ENCODE measurements at places on chromosomes 6 and 20. TPM values are rescaled to one million over a fixed set of nuclear protein-coding genes. Genes with fewer than 3 reads are reported as not detected.

ANKRD66 gene
- total RNA-seq = not detected

FBXO30 gene
- total RNA-seq = 8.0 TPM

EDN1 gene
- 376 TPM for total RNA-seq

CABLES2 gene
- 7.8 TPM for total RNA-seq

PRND gene
- total RNA-seq = 67.7 TPM

PNLDC1 gene
- total RNA-seq = not detected

RGS19 gene
- 32.6 TPM for total RNA-seq

GRCh38 chr6:18763086-18763485 lies 375.9 kb downstream of the RNF144B start:
- DNase-seq = no peak

DNA sequence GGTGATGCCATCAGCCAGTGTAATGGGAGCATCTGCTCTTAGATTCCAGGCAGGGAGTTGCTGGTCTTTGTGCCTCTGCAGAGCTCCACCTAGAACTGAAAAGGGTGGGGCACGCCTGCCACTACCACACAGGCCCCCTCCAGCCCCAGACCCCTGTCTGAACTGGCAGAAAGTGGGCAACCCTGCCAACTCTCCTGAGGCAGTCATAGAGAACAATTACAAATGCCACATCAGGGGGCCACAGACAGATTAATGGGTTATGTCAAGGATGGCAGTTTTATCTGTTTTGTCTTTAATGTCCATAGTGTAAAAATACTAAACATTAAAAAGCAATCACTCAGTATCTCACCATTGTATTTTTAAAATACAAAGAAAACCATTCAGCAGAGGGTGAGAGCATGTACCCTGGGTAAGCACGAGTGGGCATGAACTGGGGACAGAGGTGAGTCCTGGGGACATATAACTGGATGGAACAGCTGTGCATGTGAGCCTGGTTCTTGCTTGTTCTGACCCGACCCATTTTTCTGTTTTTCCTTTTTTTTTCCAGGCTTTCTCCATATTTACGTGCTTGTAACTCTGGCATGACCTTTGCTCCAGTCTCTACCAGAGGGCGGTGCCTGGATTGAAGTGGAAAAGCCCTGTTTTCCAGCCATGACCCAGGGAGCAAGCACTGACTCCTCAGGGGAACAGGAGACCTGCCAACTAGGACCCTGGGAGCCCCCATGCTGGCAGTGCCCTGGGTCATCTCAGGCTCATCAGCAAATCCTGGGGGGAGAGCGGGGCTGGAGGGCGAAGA lies 8.2 kb downstream of the TRAF3IP2 start:
- DNase-seq = no peak

- no peak for DNase-seq
These were observed 667.9 kb downstream of the EPM2A start for GRCh38 chr6:145067430-145067829.

GRCh38 chr6:154567695-154568220 lies 57.3 kb upstream of the CNKSR3 start:
- DNase-seq = no peak

GRCh38 chr6:30160785-30161531 lies at the start of gene TRIM10:
Gene TRIM10 (minus strand): TSS chr6:30161211. CDS start chr6:30160858, 353 bp downstream.
- DNase-seq = no peak

DNA sequence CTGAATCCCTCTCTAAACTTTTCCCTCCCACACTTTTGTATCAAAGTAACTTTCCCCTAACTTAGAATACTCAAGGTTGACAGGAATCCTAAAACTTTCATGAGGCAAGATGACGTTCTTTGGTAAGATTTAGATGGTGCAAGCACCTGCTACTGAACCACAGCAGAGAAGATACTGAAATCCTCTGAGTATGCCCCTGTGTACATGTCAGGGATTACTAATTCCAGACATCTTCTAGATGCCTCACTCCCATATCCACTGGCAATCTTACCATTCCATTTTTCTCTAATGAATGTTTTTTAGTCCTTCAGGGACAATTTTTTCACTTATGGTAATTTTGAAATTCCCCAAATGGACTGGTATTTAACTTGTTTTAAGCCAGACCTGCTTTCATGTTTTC lies 9.1 kb downstream of the APOBEC2 start:
- DNase-seq = no peak

DNA sequence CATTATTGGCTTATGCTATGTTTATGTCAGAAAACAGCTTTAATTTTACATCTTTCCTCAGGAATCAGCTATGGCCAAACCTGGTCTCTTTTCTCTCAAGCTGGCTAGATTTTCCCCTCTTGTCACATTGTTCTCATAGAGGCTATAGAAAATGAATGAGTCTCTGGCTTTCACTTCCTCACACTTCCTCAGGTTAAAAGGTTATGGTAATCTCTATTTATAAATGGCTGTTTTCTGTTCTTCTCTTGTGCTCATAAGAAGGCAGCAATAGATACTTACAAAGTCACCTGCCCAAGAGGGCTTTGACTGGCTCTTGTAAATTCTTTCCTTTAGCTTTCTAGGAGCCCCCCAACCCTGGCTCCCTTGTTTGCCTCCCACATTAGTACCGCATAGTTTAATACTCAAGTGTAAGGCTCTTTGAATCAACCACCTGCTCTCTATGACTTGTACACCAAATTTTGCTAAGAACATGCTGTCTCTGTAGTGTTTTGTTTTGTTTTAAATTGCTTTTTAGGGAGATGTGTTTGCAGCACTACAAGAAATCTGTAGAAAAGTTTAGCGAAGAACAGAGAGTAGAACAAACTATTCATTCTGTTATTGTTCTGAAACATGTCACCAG lies 897.4 kb upstream of the CITED2 start:
- DNase-seq = peak; percentile 9

DNA sequence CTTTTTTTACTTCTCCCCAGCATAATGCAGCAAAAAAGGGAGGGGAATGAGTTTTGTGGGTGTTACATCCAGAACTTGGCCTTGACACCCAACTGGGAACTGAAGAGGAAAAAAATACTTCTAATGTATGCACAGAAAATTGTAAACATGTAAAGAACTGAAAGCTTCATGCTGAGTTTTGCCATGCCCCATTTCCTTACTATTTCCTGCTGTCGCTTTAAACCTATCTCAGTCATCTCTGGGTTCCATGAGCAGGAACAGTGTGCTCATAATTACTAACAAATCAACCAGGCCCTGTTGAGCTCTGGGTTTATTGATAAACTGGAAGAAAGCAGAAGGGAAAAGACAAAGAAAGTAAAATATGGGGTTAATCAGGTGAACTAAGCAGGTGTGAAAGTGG lies 14.2 kb downstream of the TFAP2B start:
- DNase-seq = no peak

- no peak for DNase-seq
These were observed 21.4 kb upstream of the CARMIL1 start for GRCh38 chr6:25257686-25258348.

GRCh38 chr6:137777687-137778075 lies 89.4 kb upstream of the TNFAIP3 start:
- no peak for DNase-seq

DNA sequence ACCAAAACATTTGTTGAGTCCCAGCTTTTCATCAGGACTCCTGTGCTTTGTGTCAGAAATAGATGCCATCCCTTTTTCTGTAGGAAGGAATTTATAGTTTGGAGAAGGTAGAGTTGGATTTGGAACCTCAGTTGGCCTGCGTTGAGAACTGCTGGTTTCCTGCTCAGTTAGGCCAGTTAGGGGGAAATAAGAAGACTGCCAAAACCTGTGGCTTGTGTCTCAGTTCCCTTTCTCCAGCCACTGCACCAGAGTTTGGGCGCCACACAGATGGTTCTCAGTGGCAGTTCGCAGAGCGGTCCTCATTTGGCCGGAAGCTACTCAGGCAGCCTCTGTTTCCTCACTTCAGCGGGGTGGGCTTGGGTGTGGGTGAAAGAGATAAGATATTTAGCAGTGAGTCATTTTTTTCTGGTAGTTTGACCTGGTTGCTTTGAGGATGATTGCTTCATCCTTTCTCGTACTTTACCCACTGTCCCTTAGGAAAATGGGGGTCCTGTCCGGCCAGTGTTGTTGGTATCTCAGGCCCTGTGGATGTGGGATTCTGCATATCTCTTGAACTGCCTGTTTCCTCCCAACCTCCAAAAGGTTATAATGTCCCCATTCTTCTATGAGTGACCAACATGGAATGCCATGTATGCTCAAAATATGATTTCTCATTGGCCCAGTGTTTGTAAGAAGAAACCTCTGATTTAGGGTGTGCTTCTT lies 53.7 kb downstream of the JARID2 start:
- DNase-seq = no peak

- DNase-seq = peak; percentile 47
These were observed 7.7 kb upstream of the KLHL31 start for GRCh38 chr6:53673162-53673727.

GRCh38 chr6:96301781-96302180 lies 219.8 kb upstream of the UFL1 start:
- no peak for DNase-seq

DNA sequence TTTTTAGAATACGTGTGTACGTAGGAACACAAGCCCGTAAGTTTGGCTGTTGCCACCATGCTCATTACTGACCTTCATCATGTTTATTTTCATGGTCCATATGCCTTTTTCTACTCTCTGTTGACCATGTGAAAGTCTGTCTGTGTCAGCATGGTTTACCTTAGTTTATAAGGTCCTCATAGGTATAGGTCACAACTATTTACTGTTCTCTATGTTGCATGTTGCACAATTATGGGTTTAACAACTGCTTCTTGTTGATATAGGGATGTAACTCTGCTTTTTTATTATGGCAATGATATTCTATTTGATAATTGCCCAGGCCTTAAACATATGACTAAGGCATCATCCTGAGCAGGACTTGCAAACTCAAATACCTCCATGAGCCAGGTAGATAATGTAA lies 13.4 kb upstream of the RANBP9 start:
- no peak for DNase-seq

DNA sequence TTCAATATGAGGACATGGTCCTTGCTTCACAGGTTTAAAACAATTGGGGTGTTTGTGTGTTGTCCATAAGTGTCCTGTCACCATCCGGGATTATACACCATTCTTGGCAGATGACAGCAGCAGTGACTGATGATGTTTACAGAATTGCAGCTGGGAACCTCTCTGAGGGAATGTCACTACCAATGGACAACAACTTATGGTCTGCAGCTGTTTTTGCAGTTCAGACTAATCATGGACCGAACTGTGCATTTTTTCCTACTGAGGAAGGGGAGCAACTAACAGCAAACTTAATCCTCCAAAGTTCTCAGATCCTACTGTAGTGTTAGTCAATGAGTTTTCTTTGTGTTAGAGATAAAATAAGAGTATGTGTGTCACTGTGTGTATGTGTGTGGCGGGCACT lies 26.0 kb downstream of the FAM229B start:
- DNase-seq = no peak

DNA sequence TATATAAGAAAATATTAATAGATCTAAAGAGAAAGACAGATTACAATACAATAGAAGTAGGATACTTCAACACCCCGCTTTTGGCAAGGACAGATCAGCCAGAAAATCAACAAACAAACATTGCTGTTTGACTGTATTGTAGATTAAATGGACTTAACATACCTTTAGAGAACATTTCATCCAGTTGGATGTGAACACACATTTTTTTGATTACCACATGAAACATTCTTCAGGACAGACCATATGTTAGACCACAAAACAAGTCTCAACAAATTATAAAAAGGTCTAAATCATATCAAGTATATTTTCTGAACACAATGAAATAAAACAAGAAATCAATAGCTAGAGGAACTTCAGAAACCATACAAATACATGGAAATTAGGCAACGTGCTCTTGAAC lies 148.2 kb downstream of the TRMT11 start:
- no peak for DNase-seq

DNA sequence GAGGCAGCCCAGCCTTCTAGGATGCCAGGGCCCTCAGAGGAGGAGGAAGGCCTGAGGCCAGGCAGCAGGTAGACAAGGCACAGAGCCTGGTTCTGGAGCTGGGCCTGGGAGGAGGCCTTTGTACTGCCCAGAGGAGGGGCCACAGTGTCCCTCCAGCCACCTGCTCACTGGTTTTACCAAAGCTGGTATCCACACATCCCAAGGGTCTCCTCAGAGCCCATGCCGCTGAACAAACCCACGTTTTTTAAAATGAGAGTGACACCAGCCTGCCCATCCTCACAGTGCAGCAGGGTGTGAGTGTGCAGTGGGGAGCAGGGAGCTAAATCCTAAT lies 162.7 kb downstream of the LY86 start:
- no peak for DNase-seq

DNA sequence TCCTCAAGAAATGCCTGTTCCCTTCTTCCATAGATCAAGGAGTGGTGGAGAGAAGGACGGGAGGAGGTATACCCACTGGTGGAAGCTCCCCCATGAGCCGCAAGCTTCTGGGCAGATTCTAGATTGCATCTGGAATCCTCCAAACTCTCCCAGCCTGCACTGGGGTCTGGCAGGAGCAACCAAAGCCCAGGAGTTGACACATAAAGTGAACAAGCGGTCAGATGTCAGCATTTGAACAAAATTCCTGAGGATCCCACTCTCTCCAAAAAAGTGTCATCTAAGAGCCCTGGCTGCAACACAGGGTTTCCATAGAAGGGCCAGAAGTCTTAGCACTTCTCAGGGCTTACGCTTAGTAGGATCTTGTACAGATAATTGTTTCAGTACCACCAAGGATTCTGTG lies 88.2 kb downstream of the KCNB1 start:
- DNase-seq = no peak

DNA sequence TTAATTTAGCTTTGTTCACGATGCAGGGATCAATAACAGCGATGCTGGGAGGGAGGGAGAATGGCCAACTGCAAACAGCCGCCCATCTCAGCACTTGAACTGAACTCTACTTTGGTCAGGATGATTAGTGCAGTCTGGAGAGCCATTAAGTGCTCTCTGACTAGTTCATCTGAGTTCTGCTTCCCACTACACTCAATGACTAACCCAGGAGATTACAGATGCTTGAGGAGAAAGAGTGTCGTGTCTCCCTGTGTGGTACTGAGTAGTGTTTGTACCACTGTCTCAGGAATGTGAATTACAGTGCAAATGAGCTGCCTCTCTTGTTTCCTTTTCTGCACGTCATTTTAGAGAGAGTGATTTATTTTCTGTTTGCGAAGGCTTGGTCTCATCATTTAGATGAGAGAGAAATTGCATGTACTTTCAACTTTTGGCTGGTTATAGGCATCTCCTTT lies 23.5 kb downstream of the CARMIL1 start:
- no peak for DNase-seq

- DNase-seq = no peak
These were observed 167.7 kb downstream of the ZNF217 start for GRCh38 chr20:53425941-53426340.

All from glomerular endothelial cell (primary cell).